Glomerular endothelial cell (primary cell): ENCODE measurements at places on chromosomes 2 and 18. TPM values are rescaled to one million over a fixed set of nuclear protein-coding genes. Genes with fewer than 3 reads are reported as not detected.

- no peak for DNase-seq
These were observed 50.4 kb upstream of the SMIM21 start for GRCh38 chr18:75477900-75478299.

- DNase-seq = no peak
These were observed 38.1 kb downstream of the DLGAP1 start for GRCh38 chr18:4416976-4417375.

GRCh38 chr18:35578481-35578880 lies 3.1 kb upstream of the GALNT1 start:
- DNase-seq = no peak

DNA sequence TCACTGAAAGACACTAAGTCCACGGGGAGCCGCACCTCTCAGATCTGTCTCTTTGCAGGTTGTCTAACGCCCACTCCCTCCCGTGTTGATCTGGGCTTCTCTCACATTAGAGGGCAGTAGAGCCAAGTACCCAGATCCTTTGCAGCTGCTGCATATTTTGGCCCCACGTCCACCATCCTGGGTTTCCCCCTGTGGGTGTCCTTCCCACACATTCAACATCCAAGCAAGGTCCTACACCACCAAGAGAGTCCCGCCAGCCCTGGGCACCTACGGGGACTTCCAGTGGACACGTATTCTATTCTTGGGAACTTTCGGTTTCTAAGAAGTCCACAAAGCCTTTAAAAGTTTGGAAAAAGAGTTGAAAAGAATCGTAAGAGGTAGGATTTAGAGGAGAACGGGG lies 116.6 kb downstream of the ATL2 start:
- DNase-seq = no peak

- DNase-seq = peak; percentile 34
These were observed 160.4 kb upstream of the TMEM200C start for GRCh38 chr18:6055711-6056110.

DNA sequence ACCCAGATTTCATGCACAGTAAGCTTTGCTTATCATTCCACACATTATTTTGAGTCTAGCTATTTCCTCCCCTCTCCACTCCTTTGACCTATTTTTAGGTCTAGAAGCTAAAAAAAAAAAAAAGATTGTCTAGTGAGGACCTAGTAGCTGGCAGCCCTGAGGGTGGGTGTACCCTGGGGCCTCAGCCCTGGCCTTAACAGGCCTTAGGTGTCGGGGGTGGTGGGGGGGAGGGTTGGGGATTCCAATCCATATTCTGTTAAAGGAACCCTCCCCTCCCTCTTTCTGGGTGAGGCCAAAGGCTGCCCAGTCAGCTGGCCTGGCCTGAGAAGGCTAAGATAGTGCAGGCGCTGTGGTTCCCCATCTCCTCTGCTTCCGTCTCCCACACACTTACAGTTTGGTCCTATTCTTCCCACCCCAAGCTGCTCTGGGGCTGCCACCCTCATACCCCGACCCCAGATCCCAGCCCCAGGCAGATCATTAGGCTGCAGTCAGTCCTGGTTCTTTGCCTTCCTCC lies 65.5 kb upstream of the HK2 start:
- no peak for DNase-seq

DNA sequence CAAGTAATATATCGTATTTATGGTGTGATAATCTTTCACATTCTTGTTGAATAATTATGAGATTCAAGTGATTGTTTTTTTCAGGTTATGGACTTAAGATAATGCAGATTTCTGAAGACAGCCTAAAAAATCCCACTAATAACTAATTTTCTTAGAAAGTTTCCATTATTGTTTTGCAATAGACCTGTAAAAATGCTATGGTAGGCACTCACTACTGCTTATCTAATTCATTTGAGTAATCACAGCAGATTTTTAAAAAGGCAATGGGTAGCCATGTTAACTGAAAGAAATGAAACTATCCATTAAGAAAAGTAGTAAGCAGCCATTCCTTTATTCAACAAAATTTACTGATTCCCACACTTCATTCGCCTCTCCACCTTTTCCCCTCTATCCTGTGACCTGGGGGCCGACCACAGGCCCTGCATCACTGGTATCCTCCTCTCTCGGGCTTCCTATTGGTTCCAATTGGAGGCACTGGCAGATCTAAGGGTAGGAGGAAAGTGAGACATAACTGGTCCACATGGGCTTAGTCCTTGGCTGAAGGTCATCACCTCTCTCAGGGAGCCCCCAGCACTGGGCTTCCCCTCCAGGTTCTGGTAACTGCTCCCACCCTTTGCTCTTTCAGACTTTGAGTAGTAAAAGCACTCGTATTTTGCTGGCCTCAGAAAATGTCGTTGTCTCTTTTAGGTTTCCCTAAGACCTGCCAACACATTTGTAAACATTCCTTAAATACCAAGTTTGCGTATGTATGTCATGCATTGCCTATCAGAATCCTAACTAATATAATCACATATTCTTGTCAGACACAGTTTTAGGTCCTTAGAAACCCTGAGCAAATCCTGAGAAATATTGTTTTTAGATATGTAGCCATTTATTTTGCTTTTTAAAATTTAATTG lies 18.5 kb downstream of the RBMS1 start:
- DNase-seq = no peak

DNA sequence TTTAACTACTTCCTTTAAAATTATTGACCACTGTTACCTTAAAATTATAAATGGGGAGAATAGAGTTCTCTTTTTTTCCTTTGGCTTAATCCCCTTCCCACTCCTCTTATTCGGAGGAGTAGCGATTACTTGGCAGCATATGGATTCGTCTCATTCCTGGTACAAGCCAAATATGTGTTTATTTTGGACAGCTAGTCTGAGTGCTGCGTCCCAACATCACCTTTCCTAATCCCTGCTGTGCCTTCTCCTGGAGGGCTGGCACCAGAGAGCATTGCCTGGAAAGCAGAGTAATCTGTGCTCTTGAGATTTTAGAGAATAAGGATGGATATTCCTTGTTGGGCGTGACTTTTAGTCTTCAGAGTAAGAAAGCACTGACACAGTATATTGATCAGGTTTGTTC lies 185.6 kb downstream of the AGAP1 start:
- DNase-seq = no peak

DNA sequence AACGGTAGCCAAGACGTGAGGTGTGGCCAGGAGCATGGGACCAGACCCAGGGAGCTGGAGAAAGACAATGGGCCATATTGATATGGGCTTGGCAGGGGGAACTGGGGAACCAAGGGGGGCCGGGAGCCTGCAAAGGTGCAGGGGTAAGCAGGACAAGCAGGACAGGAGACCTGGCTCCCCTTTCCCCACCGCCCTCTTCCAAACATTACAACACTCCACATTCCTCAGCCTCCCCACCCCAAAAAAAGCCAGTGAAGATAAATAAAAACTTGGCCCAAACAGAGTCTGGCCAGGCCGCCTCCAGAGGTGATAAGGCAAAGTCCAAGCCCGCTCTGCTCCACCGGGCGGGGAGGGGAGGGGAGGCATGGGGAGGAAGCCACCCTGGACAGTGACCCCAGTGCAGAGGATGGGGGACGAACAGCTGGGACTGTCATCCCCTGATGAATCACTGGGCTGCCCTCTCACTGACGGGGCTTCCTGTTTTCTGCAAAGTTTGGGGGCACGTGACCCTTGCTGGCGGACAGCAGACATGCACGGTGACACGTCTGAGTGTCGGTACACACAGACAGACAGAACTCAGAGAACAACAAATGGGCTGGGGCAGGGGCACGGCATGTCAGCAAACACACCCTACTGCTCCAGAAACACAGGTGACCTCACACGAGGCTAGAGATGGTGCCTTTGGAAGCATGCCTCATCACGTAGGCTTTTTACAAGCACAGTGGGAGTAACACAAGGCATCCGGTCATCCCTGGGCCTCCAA lies 100.2 kb downstream of the TNS1 start:
- DNase-seq = no peak

DNA sequence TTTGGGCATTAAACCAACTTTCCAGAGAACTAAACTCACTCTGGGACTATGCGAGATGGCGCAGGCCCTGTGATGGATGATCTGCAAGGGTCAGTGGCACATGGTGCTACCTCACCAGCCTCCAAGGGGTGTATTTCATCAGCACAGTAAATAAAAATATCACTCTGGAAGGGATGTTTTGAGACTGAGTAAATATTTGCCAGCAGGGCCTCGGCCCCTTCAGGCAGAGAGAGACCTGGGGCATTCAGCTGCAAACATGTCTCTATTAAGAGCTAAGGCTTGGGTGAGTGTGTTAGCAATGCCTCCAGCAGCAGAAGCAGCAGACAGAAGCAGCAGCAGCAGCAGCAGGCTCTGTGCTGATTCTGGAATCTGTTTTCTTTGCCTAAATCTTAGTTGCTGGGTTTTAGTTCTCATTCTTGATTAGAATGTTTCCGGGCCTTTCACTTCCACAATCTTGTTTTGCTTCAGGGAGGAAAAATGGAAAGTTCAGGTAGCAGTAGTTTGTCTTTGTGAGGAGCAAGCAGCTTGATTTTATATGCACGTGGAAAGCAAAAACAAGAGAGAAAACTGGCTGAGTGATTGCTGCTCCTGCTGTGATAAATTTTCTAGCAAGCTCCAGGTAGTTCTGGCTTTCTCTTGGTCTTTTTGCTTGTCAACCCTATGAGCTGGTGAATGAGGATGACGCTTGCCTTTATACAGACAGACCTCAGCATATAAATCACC lies 18.6 kb downstream of the ADCYAP1 start:
- DNase-seq = no peak

DNA sequence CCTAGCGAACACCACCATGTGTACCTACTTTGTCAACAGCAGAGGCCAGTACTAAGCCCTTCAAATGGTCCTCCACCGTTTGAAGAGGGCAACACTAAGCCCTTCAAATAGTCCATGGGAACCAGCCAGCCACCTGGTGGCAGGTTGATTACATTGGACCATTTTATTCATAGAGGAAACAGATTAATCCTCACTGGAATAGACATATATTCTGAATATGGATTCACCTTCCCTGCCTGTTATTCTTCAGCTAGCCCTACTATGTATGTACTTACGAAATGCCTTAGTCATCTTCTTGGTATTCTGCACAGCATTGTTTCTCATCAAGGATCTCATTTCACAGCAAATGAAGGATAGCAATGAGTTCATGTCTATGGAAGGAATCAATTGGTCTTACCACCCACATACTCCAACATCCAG lies 10.0 kb upstream of the ZNF396 start:
- no peak for DNase-seq

GRCh38 chr2:227257820-227258219 lies 67.2 kb upstream of the MFF start:
- DNase-seq = no peak

- no peak for DNase-seq
These were observed 191.1 kb upstream of the ALKAL2 start for GRCh38 chr2:479031-479430.

GRCh38 chr2:192899466-192899865 lies 704.7 kb upstream of the TMEFF2 start:
- DNase-seq = no peak

- no peak for DNase-seq
These were observed 1676.4 kb upstream of the SLC39A10 start for GRCh38 chr2:193980599-193980998.

- DNase-seq = no peak
These were observed 187.4 kb downstream of the LPIN1 start for GRCh38 chr2:11933854-11934253.

- no peak for DNase-seq
These were observed 116.1 kb upstream of the OTX1 start for GRCh38 chr2:62934517-62934916.

GRCh38 chr2:72770879-72771461 lies 54.9 kb downstream of the EXOC6B start:
- peak; percentile 72 for DNase-seq

DNA sequence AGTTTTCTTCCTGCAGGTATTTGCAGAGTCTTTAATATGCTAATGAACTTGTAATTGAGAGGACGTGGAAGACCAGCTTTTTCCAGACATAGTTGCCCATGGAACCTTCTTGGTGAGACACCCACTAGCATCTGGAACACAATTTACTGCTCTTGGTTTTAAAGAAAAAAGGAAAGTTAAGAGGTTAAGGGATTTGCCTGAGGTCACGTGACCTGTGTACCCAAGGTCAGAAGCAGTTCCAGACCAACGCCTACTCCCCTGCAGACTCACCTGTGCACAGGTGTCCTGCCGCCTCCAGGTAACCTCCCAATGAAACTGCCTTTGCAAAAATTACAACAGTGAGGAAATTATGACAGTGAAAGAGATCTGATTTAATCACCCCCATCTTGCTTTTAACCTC lies 172.7 kb downstream of the ANAPC1 start:
- DNase-seq = no peak

DNA sequence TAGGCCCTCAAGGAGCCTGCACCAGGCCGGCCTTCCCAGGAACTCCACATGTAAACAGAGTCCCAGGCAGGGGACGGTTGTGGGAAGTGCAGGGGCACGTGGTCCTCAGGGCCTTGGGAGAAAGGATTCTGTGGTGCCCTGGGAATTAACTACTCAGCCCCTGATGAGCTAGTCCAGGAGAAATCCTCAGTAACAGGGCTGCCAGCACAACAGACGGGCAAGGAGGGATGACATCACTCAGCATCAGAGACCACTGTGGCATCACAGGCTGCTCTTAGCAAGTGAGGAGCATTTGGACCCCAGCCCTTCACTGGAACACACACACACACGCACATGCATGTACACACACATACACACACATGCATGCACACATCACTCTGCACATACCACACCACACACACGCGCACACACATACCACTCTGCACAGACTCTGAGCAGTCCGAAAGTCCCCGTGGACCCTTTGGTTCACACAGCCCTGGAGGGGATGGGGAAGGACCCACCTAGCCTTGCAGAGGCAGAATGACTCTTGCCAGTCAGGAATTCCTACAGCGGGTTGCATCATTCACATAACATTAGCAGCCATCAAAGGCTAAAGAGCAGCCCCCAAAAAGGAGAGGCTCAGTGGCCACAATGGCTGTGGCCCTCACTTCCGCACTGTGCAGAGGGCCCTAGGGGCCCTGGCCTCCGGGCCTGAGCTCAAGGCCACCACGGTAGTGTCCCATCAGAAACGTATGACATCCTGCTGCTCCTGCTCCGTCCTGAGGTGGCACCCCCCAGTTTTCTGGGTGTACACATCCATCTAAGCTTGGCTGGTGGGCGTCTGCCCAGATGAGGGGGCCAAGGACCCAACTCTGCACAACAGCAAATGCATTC lies 1.9 kb upstream of the NMUR1 start:
- DNase-seq = no peak

The PHOSPHO2 gene
- 0.29 and 4.4 TPM in 2 replicates for total RNA-seq

The SDC1 gene
- total RNA-seq = 7.4 and 17.5 TPM in 2 replicates

The TCF23 gene
- total RNA-seq = not detected in 2 replicates

The CYS1 gene
- 0.12 and 1.1 TPM in 2 replicates for total RNA-seq

The NOL4 gene
- total RNA-seq = 0.05 TPM in 1 of 2 replicates, not detected in the other

The GRB14 gene
- 1.2 and 3.2 TPM in 2 replicates for total RNA-seq

The KIAA2012 gene
- not detected in 2 replicates for total RNA-seq

The TCF4 gene
- 162 and 344 TPM in 2 replicates for total RNA-seq

The GLI2 gene
- total RNA-seq = 1.7 and 3.7 TPM in 2 replicates

The CAPN14 gene
- 0.15 and 0.35 TPM in 2 replicates for total RNA-seq

The BOLL gene
- total RNA-seq = not detected in 2 replicates

The CCDC178 gene
- 1.2 and 2.9 TPM in 2 replicates for total RNA-seq

The MTIF2 gene
- total RNA-seq = 12.9 and 16.1 TPM in 2 replicates

The ALK gene
- total RNA-seq = not detected in 2 replicates

The TXNL1 gene
- total RNA-seq = 54.5 and 64.6 TPM in 2 replicates

The INHA gene
- total RNA-seq = not detected in 2 replicates

The CAD gene
- total RNA-seq = 41.1 and 56.5 TPM in 2 replicates

The CTAGE1 gene
- not detected in 2 replicates for total RNA-seq

The ARHGAP28 gene
- 6.9 and 16.5 TPM in 2 replicates for total RNA-seq

The PLB1 gene
- total RNA-seq = 0.53 and 1.6 TPM in 2 replicates

The GEN1 gene
- total RNA-seq = 2.9 and 16.4 TPM in 2 replicates

The KIF1A gene
- 0.97 and 1.2 TPM in 2 replicates for total RNA-seq

The SERPINB10 gene
- not detected in 2 replicates for total RNA-seq

The TRABD2A gene
- 1.3 and 4.5 TPM in 2 replicates for total RNA-seq

The RUFY4 gene
- not detected in 2 replicates for total RNA-seq

The OTX1 gene
- not detected in 2 replicates for total RNA-seq

The CLEC4F gene
- total RNA-seq = 0.18 TPM in 1 of 2 replicates, not detected in the other
